ENCODE measurements at places on chromosomes 16 and 17. TPM values are rescaled to one million over a fixed set of nuclear protein-coding genes. Genes with fewer than 3 reads are reported as not detected.

Gene CDRT15L2
- total RNA-seq: not detected

Gene VTN
- 0.06 TPM for total RNA-seq

Gene SEZ6
- not detected for total RNA-seq

Gene TNFRSF13B
- total RNA-seq: not detected

Gene C1QTNF1
- total RNA-seq: 9.1 TPM

Gene JUP
- total RNA-seq: 361 TPM

Gene GPR142
- total RNA-seq: 0.16 TPM

Gene MYCBPAP
- total RNA-seq: 0.16 TPM

Gene QPRT
- total RNA-seq: 0.81 TPM

Gene SMTNL2
- total RNA-seq: not detected

Gene UBALD2
- total RNA-seq: 6.8 TPM

Gene KRTAP17-1
- not detected for total RNA-seq

Gene RAB11FIP3
- 41.9 TPM for total RNA-seq

Gene CCDC154
- 0.25 TPM for total RNA-seq

Gene WSCD1
- 27.6 TPM for total RNA-seq

Gene KRTAP2-1
- not detected for total RNA-seq

Gene FSCN2
- 1.1 TPM for total RNA-seq

Gene PRR14
- 5.8 TPM for total RNA-seq

Gene KCNJ2
- total RNA-seq: 15.1 TPM

Gene RBFOX1
- total RNA-seq: not detected

Gene PRKCB
- not detected for total RNA-seq

Gene DNAH9
- not detected for total RNA-seq

Gene HEXIM2
- 3.3 TPM for total RNA-seq

Gene CD300E
- total RNA-seq: not detected

Gene CES1
- total RNA-seq: 0.16 TPM

Gene BRIP1
- total RNA-seq: 10.3 TPM

Gene GNAO1
- total RNA-seq: not detected

Gene SLFN14
- not detected for total RNA-seq

Gene C17orf78
- total RNA-seq: not detected

Gene ZNF768
- total RNA-seq: 13.2 TPM

Gene KRT14
- total RNA-seq: not detected

Gene C16orf89
- not detected for total RNA-seq

Gene PRCD
- total RNA-seq: 0.49 TPM

Gene ANKS4B
- not detected for total RNA-seq

Gene PYY
- not detected for total RNA-seq

Gene CSH1
- not detected for total RNA-seq

Gene TSC2
- total RNA-seq: 79.5 TPM

Gene KRT33B
- not detected for total RNA-seq

Gene SLC52A1
- under 0.01 TPM for total RNA-seq

Gene CCNF
- 41.6 TPM for total RNA-seq

Gene ERN1
- 7.0 TPM for total RNA-seq

Gene SLC12A3
- not detected for total RNA-seq

Gene ZSCAN10
- not detected for total RNA-seq

Gene GSG1L
- not detected for total RNA-seq

Gene KRT12
- total RNA-seq: not detected

Gene CDRT15
- total RNA-seq: not detected

Gene NLRC5
- 20.1 TPM for total RNA-seq

Gene CFAP97D1
- not detected for total RNA-seq

Gene OR2C1
- not detected for total RNA-seq

Gene NPIPB2
- total RNA-seq: 11.3 TPM

Gene SRSF2
- total RNA-seq: 152 TPM
